Iris pigment epithelial cell (primary cell): ENCODE measurements at places on chromosomes 12 and 14.

GRCh38 chr12:53345486-53346188 lies 9.5 kb upstream of the SP7 start:
- DNase-seq: no peak

- no peak for DNase-seq
Measured at GRCh38 chr14:33836203-33836899, 114.5 kb downstream of the EGLN3 start.

DNA sequence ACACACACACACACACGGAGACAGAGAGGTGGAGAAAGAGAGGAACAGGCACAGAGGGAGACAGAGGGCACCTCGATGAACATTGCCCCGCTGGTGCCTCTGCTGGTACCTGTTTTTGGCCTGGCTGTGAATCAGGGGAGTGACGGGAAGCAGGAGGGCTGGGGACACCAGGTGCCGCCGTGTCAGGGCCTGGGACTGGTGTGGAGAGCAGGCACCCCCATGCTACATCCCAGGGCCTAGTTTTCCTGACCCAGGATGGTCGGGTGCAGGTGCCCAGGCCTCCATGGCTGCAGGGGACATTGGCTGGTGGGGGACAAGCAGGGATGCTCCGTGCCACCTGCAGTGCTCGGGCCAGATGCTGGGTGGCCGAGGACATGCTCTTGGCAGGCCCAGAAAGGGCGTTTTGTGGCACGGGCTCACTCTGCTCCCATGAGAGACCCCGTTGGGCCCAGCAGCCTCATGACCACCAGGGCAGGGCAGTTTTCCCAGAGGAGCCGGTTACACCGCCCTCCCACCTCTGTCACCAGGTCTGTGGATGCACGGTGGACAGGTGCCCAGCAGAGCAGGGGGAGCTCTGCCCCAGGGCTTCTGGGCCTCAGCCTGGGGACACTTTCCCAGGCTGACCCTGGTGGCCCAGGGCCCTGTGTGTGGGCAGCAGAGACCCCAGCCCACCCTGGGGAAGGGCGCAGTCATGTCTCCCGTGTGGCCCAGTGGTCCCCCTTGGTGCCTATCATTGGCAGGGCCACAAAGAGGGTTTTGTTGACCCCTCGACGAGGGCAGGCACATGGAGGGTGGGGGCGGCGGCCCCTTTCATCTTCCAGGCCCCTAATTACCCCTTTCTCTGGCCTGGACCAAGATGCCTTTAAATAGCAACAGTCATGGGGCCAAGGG lies 207.5 kb upstream of the RTL1 start:
- no peak for DNase-seq

DNA sequence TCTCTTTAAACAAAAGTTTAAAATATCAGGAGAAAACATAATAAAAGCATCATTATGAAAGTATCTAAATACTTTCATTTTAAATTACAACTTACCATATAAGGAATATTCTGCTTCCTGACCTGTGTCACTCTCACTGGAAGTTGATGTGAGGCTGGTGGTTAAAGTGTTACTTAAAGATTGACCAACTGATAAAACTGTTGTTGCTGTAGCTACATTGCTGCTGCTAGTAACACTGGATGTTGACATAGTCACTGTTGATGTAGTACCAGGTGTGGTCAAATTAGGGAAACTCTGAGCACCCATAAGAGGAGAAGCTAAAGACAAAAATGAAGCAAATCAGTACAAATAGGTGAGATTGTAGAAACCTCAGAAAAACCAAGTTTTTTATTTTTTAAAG lies 79.9 kb downstream of the HECTD1 start:
- peak; percentile 25 for DNase-seq

DNA sequence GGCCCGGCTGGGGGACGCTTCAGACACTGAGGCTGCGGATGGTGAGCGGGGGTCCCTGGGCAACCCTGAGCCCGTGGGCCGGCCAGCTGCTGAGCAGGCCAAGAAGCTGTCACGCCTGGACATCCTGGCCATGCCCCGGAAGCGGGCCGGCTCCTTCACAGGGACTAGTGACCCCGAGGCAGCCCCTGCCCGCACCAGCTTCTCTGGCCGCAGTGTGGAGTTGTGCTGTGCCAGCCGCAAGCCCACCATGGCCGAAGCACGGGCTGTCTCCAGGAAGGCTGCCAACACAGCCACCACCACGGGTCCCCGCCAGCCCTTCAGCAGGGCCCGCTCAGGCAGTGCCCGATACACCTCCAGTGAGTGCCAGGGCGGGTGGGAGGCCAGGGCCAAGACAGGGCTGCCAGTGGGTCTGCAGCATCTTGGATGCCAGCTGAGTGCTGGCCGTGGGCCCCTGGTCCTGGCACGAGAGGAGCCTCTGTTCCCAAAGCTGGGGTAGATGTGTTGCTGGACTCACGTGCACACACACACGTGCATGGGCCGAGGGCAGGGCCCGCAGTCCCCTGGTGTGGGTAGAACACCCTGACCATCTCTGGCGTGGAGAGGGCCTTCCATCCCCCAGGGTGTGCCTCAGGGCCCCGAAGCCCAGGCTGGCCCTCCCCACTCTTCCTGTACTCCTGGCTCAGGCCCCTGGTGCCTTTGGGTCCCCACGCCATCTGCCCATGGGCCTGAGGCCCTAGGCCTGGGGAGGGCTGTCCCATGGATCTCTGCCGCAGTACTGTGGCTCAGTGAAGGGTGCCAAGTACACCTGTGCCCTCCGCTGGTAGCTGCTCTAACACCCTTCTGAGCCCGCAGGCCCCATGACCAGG lies 22.8 kb downstream of the CEP170B start:
- no peak for DNase-seq

DNA sequence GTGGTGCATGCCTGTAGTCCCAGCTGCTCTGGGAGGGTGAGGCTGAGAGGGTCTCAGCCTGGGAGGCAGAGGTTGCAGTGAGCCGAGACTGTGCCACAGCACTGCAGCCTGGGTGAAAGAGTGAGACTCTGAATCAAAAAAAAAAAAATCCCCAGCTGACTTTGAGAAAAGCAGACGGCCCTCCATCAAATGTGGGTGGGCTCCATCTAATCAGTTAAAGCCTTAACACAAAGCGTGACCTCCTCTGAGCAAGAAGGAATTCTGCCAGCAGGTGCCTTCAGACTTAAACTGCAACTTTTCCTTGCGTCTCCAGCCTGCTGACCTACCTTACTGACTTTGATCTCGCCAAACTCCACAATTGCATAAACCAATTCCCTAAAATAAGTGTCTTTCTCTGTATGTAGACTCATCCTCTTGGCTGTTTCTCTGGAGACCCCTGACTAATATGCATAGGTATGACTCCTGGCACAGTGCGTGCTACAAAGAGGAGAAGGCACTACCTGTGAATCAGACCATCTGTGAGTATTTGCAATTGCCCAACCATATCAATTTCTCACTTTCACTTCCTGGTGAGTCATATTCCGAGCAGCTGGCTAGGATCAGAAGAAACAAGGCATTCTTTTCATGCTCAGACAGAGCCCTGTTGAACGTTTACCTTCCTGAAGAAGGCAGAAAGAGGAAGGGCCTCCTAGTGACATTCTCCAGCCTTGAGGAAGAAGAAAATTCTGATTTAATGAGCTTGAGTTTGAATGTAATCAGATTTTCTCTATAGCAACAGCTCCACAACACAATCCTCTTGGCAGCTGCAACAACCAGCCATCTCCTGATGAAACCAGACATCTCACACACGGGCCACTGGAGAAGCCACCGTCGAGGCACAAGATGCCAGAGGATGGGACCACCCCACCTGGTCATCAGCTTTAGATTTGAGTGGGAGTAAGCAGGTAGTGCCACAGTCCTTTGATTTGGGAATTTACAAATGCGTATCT lies 54.3 kb downstream of the CLMN start:
- peak; percentile 99 for DNase-seq
